Central memory CD4-positive, alpha-beta T cell (primary cell): ENCODE measurements at places on chromosomes 13 and 19.

- no peak for DNase-seq
These were observed 49.4 kb upstream of the SLC15A1 start for GRCh38 chr13:98801626-98802418.

DNA sequence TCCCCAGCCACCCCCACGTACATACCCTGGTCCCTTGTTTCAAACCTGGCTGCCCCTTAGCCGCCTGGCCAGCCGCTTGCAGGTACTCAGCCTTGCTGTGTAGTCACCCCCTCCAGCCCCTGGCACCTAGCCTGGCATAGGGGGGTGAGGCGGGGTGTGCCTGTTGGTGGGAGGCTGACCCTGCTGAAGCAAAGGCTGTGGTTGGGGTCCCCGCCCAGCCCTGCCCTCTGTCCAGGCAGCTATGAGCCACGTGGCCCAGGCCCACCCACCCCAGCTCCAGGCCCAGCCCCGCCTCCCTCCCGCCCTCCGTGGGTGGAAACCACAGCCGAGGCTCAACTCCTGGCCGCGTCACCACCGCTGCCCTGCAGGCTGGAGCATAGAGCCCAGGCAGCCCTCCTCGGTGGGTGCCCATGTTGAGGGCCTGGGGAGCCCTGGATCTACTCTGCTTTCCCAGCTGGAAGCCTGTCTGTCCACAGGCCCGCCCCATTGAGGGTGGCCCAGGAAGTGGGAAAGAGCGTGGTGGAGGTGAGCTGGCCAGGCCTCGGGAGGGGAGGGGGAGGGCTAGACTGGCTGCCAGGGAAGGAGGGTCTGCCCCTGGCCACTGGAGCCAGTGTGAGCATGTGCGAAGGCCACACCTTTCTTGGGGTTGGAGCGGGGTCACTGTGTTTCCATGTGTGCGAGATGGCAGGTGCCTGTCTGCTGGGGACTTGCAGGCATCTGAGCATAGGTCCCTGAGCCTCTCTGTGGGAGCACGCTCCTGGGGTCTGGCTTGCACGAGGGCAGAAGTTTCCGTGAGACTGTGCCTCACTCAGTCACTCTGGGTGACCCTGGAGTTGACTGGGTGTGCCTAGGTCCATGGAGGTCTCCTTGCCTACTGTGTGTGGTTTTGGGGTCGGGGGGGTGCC is 31.0 kb downstream of the PAK4 start:
- DNase-seq, result no peak

DNA sequence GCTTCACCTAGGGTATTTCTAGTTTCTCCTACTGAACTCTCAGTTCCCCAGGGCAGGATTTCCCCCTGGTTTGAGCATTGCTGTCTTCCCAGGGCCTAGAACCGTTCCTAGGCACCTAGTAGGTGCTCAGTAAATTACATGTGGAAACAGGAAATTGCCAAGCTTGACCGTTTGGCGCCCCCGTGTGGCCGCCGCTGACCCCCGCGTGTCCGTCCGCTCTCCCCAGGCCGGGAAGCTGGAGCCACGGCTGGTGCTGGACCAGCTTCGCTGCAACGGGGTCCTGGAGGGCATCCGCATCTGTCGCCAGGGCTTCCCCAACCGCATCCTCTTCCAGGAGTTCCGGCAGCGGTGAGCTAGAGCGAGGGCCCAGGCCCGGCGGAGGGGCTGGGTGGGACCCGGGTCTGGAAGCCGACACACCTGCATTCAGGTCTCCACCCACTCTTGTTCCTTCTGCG is 55.5 kb downstream of the MYH14 start:
- DNase-seq, result no peak

DNA sequence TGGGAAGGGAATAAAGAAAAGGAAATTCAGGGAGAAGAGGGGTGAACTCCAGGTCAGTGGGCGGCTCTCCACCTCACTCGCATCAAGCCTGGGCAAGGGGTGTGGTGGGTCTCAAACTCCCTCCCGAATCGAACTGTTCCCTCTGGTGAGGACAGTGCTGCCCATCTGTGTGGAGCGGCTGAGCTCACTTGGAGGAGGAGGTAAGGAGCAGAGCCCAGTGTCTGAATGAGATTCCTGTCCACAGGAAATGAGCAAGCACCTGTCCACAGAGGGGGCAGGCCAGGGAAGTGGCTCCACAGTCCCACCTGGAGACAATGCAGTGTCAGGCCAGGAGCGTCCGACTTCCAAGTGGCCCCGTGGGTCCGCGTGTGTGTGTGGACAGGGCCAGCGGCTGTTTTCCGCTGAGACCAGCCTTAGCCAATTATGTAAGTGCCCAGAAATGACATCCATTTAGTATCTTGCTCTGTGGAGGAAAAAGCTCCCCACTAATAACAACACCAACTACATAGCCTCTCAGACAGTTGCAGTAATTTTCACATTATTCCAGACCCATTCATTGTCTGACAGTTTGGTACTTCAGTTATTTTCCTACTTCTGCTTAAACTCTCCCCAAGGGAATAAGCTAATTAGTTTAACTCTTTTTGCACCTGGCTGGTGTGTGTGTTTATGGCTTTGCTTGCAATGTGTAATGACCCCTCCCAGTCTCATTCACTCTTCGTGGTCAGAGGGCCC is 114.6 kb downstream of the SOX1 start:
- DNase-seq, result no peak

- DNase-seq, result no peak
These were observed 324.8 kb upstream of the PCDH9 start for GRCh38 chr13:67554746-67555452.
